ENCODE measurements at places on chromosomes 3 and 15.

GRCh38 chr15:89504166-89504565, 7.8 kb upstream of the RHCG start:
- no peak for DNase-seq

DNA sequence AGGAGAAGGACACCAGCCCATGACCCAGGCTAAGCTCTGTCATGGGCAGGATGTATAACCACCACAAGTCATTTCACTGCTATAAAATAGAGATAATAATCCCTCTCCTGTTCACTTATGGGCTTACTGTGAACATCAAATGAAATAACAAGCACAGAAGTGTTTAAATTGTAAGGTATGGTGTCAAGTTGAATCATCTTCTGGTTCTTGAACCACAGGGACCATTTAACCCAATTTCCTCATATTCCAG, 44.3 kb upstream of the TLE3 start:
- DNase-seq: no peak

- no peak for DNase-seq
Observed at GRCh38 chr3:122312826-122313225, 12.2 kb upstream of the CSTA start.

GRCh38 chr15:87564681-87565080, 691.9 kb downstream of the NTRK3 start:
- no peak for DNase-seq

DNA sequence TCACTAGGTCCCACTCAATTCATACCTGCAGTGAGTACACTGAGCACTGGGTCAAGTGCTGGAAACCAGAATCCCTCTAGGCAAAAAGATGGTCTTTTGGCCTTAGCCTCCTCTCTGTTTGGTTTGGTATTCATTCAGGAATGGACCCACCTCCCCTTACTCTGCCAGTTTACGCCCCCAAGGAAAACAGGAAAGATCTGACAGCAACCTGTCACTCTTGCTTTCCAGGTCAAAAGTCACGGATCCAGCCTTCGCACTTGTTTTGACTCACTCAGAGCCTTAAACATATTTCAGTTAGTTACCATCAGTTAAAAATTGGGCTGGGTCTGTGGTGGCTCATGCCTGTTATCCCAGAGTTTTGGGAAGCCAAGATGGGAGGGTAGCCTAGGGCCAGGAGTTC, 68.1 kb downstream of the SYNM start:
- no peak for DNase-seq

DNA sequence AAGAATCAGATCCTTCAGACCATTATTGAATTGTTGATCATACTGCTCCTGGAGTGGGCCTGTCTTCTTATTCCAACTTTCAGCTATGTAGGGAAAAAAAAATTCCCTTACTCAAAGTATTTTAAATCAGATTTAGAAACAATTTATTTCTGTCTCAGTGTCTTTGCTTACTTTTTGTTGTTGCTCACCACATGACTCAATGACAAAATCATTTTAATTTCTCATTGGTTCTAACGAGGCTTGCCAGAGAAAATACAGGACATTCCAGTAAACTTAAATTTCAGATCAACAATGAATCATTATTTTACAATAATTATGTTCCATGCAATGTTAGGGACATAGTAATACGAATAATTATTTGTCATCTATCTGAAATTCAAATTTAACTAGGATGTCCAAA, 748.5 kb upstream of the CBLB start:
- DNase-seq: no peak

- DNase-seq: no peak
Observed at GRCh38 chr3:5343459-5343858, 156.0 kb downstream of the EDEM1 start.
